ENCODE measurements at places on chromosomes 13 and 19. TPM values are rescaled to one million over a fixed set of nuclear protein-coding genes. Genes with fewer than 3 reads are reported as not detected.
A peak's percentile ranks its signal among the peaks of the same experiment; 100 is the strongest.

The HPN gene
- total RNA-seq = 5.8 TPM

GRCh38 chr19:41998246-41999020 lies 4.4 kb upstream of the ATP1A3 start:
- DNase-seq = peak; percentile 46

The CGB8 gene
- total RNA-seq = not detected

The TEX29 gene
- 10.5 TPM for total RNA-seq

DNA sequence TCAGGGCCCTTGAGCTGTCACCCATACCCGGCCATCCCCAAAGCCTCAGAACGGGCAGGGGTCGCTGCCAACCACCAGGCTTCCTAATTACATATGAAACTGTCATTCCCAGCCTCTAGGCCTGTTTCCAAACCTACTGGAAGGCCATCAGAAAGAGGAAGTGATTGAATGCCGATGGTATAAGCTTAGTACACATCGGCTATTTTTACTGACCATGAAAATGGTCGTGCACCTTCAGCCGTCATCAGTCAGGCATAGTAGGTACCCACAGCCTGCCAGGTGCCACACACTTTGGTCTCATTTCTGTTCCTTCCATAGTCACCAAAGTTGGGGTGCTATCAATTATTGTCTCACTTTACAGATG lies 10.2 kb downstream of the KRI1 start:
- no peak for DNase-seq

The ZNF816 gene
- total RNA-seq = 3.1 TPM

- DNase-seq = no peak
These were observed 23.7 kb upstream of the TFDP1 start for GRCh38 chr13:113560645-113561416.

Measured in dorsolateral prefrontal cortex (tissue), 122 donors.